ENCODE measurements at places on chromosomes 5 and 9. TPM values are rescaled to one million over a fixed set of nuclear protein-coding genes. Genes with fewer than 3 reads are reported as not detected.
A peak's percentile ranks its signal among the peaks of the same experiment; 100 is the strongest.

GRCh38 chr5:10173716-10174115, 76.0 kb downstream of the ATPSCKMT start:
- DNase-seq: no peak

DNA sequence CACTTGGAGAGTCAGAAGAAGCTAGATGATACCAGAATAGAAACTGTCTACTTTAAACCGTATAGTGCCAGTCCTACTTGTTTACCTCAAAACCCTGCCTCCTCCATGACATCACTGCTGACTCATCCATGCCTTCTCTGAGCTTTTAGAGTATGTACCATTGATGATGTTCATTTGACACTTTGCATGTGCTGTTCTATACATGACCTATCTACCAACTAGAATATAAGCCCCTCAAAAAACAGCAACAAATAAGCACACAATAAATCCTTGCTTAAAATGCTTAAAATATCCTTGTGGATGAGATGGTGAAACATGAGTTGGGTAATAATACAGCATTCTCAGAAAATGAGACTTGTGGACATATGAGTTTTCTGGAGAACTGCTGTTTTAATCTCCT, 2.6 kb downstream of the CTNNAL1 start:
- peak; percentile 81 for DNase-seq

DNA sequence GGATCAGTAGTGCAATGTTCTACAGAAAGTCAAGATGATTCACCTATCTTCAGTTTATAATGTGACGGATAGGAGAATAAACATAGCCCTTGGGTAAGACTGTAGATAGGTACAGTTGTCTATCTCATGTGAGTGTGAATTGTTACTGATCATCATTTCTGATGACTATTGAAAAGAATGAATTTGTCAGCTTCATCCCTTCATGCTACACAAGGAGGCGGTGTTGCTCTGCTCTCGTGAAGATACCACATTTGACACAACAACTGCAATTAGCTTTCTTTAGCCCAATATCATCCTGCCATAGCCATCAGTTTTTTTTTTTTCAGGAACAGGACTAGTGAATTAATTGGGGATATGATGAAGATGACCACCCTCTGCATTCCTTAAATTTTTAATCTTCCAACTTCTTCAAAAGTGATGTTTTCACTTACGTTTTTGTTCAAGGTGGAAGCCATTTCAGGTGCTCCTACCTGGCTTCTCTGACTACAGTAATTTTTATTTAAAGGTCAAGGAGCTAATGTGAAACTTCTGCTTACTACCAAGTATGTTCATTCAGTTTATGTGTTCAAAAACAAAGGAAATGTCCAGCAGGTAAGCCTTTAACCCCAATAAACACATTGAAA, 152.9 kb upstream of the MOCS2 start:
- no peak for DNase-seq

The PKD2L2 gene
- total RNA-seq: not detected

The PCDHA2 gene
- 0.29 TPM for total RNA-seq
